Gastrocnemius medialis (tissue), 4 donors: ENCODE measurements at places on chromosomes 3 and 15. TPM values are rescaled to one million over a fixed set of nuclear protein-coding genes. Genes with fewer than 3 reads are reported as not detected.

The SLC22A13 gene
- total RNA-seq, result 0.58 TPM

The ILDR1 gene
- total RNA-seq, result not detected

The SEMA4B gene
- 6.2 TPM for total RNA-seq

The UBAP1L gene
- total RNA-seq, result 2.0 TPM

The ACTRT3 gene
- total RNA-seq, result 0.38 TPM

The RBSN gene
- total RNA-seq, result 42.6 TPM

The PLCL2 gene
- 32.0 TPM for total RNA-seq

The TXNRD3 gene
- 2.5 TPM for total RNA-seq

The HES1 gene
- 38.3 TPM for total RNA-seq

The AGBL1 gene
- 3.8 TPM for total RNA-seq

The GASK1A gene
- 0.52 TPM for total RNA-seq

The FSD2 gene
- total RNA-seq, result 6.9 TPM

The ATP13A4 gene
- total RNA-seq, result not detected

The PGBD4 gene
- 0.92 TPM for total RNA-seq

The SPCS1 gene
- total RNA-seq, result 165 TPM

The TMEM158 gene
- 3.8 TPM for total RNA-seq

The OR5H1 gene
- total RNA-seq, result not detected

The SEMA5B gene
- 0.10 TPM for total RNA-seq

The HRH1 gene
- 1.2 TPM for total RNA-seq

The GJD2 gene
- total RNA-seq, result not detected

The ATP2C1 gene
- 25.1 TPM for total RNA-seq

The PLIN1 gene
- 1.8 TPM for total RNA-seq

The MKRN3 gene
- total RNA-seq, result 0.29 TPM

The ATP10A gene
- 0.36 TPM for total RNA-seq

The TRA2B gene
- total RNA-seq, result 67.8 TPM

The CAPN3 gene
- total RNA-seq, result 194 TPM

The IL20RB gene
- 0.38 TPM for total RNA-seq

The CHST2 gene
- 1.6 TPM for total RNA-seq

The PODXL2 gene
- total RNA-seq, result 1.9 TPM

The IGDCC3 gene
- not detected for total RNA-seq

The SNAP23 gene
- 26.7 TPM for total RNA-seq

The GRAMD1C gene
- not detected for total RNA-seq

The GRAMD2A gene
- total RNA-seq, result not detected

The TNIK gene
- 5.2 TPM for total RNA-seq

The RPL35A gene
- total RNA-seq, result 412 TPM

The C3orf20 gene
- total RNA-seq, result not detected

The CACNA1D gene
- not detected for total RNA-seq

The FES gene
- total RNA-seq, result 9.4 TPM

The SH3GL3 gene
- total RNA-seq, result not detected

The SAMMSON gene
- total RNA-seq, result not detected

The TMEM39A gene
- total RNA-seq, result 9.0 TPM

The MYO1E gene
- 26.0 TPM for total RNA-seq
